ENCODE measurements at places on chromosomes 12 and 14.

GRCh38 chr14:85336817-85337216, 193.1 kb upstream of the FLRT2 start:
- no peak for DNase-seq

- DNase-seq = peak; percentile 45
Measured at GRCh38 chr12:94329366-94329765, 130.3 kb downstream of the CEP83 start.

- no peak for DNase-seq
Measured at GRCh38 chr12:12839873-12840579, 26.9 kb downstream of the DDX47 start.

DNA sequence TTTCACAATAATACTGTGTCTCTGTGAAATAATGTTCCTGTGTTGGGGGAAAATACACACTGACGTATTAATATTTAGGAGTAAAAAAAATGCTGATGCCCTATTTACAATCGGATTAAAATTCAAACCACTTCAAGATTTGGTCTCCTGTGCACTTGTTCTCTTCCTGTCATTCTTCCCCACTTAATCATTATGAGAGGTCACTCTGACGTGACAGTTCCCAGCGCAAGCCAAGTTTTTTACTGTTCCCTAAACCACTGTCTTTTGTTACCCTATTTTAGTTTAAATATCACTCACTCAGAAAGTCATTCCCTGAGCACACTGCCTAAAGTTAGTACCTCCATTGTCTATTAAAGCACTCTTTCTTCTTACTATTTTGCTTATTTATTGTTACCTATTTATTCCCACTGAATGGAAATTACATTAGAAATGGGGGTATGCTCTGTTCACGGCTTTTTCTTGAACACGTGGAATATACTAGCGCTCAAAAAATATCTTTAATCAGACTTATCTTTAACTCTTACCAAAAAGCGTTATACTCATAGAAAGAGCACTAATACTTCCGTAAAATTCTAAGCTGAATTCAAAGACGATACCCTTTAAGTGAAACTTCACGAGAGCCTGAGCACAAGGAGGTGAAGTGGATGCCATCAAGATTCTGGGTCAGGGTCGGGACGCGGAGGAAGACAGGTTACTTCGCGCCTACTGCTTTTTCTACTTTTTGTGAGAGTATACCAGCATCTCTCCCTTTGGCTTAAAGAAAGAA, 670 bp upstream of the PSMA3 start:
- DNase-seq = no peak

DNA sequence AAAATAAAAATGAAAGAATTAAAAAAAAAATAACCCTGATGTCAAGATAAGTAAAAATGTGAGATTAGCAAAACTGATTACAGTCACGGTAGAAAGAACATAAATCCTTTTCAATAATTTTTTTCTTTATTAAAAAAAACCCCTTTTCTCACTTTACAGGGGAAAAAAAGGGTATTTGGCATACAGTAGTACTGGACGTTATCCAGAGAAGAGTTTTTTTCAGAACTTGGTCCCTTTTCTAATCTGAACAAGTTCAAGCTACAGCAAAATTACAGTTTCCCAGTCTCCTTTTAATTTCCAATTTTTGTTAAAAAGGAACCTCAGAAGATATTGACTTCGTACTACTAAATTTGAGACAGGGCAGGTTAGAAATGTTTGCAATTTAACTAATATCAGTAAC, 134.7 kb upstream of the DCN start:
- DNase-seq = no peak

GRCh38 chr12:126189856-126190255, 1124.6 kb downstream of the AACS start:
- DNase-seq = no peak

GRCh38 chr12:108797677-108798076, 59.7 kb downstream of the SSH1 start:
- no peak for DNase-seq

DNA sequence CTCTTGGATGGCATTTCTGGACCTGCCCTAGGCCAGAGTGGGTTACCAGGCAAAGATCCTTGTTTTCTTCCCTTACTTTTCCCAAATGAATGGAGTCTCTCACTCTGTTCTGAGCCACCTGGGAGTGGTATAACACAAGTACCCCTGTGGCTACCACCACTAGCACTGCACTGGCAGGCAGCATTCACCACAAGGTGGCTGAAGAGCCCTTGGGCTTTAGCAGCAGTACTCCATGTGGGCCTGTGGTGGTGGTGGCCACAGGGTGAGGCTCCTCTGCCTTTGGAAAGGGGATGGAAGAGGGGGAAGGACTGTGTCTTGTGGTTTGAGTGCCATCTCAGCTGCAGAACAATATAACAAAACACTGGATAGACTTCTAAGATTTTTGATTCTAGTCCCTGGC, 38.1 kb upstream of the LMNTD1 start:
- no peak for DNase-seq

GRCh38 chr12:28035500-28035899, 63.0 kb upstream of the PTHLH start:
- no peak for DNase-seq

DNA sequence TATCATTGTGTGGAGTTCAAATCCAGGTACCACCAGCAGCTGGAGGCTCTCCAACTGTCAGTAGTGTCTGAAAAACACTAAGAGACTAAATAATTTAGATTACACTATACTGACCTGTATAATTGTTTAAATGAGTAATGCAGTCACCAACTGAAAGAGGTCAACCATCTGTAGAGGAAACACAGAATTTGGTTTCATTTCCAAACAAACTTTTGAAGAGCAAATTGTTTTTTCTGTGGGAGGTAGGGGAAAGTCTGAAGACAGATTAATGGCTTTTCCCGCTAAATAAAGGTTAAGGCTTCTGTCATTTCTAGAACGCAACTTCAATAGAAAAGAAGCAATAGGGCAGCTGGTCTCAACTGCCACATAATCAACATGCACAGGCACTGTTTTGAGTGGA, 462.6 kb downstream of the PRKD1 start:
- no peak for DNase-seq

DNA sequence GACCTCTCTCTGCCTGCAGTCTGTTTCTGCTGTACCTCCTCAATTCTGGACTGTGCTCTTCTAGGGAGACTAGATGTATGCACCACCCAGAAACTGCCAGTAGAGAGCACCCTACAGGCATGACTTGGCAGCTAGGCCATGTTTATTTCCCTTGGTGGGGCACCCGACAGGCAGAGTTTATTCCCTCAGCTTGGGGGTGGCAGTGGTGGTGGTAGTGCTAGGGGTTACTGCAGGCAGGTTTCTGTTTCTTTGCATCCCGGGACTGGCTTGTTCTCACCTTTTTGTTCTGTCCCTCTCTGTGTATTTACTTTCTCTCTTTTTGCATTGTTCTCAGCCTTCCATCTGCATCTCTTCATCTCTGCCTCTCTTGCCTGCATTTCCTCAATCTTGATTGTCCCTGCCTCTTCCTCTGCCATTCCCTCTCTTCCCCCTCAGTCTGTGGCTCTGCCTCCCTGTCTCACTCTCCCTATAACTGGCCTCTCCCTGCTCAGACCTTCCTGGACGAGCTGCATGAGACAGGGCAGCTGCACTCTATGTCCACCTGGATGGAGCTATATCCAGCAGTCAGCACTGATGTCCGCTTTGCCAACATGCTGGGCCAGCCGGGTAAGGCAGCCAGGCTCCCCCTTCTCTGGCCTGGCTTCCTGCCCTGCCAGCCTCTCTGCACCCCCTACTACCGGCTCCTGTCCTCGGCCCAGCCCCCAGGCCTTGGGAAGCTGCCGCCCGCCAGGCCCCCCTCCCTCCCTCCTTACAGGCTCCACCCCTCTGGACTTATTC, 13.8 kb downstream of the PRPF40B start:
- peak; percentile 75 for DNase-seq

GRCh38 chr14:75298187-75298965, 19.7 kb downstream of the FOS start:
- DNase-seq = no peak
